ENCODE measurements at places on chromosomes 3 and 15.

- DNase-seq: no peak
Measured at GRCh38 chr15:68614286-68615035, 35.7 kb downstream of the CORO2B start.

GRCh38 chr3:69986419-69986818, 13.1 kb upstream of the SAMMSON start:
- DNase-seq: no peak

DNA sequence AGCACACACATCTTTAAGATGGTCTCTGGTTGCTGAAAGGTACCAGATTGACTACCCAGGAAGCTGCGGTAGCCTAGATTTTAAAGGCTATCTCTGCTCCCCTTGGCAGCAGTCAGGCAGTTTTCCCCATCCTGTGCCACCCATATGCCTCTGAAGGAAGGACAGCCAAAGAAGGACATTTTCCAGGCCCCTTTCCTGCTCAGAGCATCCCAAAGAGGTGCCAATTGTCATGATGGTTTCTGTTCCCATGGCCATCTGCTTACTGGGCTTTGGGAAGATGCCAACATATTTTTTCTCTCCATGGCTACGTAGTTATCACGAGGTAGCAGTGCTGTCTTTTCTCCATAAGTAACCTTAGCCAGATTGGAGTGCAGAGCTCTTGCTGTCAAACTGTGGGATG, 39.7 kb downstream of the UNC13C start:
- no peak for DNase-seq

- DNase-seq: peak; percentile 61
Measured at GRCh38 chr3:32334675-32335074, 57.0 kb upstream of the CMTM7 start.

DNA sequence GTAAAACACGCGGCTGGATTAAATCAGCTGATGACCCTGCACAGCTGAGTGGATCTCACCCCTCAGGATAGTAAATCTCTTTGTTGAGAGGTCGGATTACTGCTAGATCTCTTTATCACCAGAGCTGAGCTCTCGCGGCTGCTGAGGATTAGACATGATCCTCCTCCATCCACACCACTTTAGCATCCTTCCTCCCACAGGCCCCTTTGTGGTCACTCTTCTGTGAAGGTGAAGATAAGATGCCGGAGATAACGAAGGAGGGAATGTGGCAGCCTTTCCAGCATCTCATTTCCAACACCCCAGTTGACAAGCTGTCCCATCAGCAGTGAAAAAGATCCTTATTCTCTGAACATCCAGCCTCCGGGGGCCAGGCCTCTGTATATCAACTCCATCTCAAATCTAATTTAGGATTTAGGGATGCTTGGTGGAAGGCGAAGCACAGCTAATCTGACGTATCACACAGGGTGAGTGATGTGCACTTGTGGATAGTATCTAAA, 47.5 kb upstream of the SELENOK start:
- DNase-seq: no peak

GRCh38 chr3:152309031-152309430, 40.3 kb downstream of the MBNL1 start:
- no peak for DNase-seq

GRCh38 chr3:2784627-2785026, 325.5 kb downstream of the IL5RA start:
- DNase-seq: no peak

DNA sequence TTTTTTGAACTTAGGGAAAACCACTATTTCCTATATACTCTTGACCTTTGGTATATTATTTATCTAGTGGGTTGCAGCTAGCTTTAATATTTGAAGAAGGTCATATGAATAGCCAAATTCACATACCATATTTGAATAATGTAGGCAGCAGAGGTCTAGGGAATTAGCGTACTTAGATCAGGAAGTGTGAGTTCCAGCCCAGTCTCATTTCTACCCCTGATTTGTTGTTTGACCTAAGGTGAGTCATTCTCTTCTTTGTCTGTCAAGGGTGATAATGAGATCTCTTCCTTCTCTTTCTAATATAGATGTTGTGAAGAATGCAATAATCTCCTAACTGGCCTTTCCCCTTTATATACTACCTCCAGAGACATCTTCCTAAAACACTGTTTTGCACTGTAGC, 36.6 kb upstream of the ZPLD1 start:
- no peak for DNase-seq

DNA sequence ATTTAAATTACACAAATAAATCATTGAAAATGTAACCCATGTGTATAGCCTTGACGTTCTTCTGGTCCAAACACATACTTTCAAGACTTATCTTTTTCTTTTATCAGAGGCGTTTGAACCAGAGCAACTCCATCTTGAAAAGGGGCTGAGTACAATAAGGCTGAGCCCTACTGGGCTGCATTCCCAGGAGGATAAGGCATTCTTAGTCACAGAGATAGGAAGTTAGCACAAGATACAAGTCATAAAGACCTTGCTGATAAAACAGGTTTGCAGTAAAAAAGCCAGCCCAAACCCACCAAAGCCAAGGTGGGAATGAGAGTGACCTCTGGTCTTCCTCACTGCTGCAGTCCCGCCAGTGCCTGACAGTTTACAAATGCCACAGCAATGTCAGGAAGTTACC, 101.0 kb upstream of the IGSF10 start:
- no peak for DNase-seq

DNA sequence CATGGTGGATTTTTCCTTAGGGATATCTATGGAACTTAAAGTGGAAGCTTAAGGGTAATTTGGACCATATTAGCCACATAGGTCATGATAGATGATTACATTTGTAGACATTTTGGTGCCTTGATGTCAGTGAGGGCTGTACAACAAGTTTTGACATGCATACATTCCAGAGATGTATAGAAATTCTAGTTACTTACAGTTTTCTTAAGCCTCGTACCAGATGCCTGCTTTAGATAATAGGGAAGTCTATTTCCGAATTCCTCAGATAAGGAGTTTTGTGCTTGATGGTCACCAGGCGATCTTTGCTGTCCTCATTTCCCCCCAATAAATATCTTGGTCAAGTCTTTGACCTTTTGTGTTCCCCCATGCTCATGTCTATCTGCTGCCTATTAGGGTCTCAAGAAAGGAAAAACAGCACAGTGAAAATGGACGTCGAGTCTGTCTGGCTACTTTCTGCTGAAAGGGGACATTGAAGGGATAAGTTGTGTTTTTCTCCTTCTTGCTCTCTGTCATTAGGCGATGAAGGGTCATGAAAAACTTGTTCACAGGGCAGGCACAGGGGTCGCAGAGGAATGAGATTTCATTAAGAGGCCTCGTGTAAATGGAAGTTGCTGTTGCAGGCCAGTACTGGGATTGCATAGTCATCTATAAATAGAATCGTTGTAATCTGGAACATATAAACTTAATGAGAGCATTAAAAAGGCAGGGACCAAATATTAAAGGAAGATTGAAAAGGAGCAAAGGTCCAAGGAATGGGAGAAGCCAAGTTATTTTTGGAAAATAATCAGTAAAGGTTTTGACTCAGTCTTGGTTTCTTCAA, 20.0 kb upstream of the SENP7 start:
- no peak for DNase-seq

GRCh38 chr15:94412979-94413746, 181.8 kb downstream of the MCTP2 start:
- DNase-seq: peak; percentile 1

GRCh38 chr3:140706360-140706759, 28.5 kb downstream of the TRIM42 start:
- DNase-seq: no peak

- no peak for DNase-seq
Measured at GRCh38 chr3:29649815-29650547, 369.1 kb downstream of the RBMS3 start.

GRCh38 chr15:43086551-43086950, 19.3 kb downstream of the UBR1 start:
- no peak for DNase-seq

DNA sequence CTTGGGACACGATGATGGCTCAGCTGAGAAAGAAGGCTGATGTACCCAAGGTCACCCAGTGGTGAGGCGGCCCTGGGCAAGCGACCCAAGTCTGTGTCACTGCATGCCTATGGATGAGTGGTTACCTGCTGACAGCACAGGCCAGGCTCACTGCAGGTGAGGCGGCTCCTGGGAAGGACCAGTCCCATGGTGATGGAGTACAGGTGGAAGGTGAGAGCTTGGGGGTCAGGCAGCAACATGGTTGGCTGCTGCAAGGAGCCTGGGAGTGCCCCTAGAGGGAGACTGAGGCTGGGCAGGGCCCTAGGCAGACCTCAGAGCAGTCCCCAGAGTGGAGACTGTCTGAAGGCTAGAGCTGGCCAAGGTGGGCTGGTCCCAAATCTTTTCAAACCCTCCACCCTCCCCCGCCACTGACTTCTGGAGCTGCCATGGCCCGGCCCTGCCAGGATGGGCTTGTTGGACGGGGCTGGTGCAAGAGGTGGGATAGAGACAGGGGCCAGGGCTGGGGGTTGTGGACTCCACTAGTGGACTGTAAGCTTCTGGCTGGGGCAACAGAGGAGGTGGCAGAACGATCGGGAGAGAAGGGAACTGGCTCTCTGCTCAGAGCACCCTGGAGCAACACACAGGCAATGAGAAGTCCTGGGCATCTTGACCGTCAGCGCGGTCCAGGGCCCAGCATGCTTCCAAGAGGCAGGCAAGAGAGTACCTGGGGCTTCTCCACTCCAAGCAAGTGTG, 72.5 kb upstream of the SLC6A11 start:
- no peak for DNase-seq

GRCh38 chr3:197599089-197599765, 43.5 kb upstream of the BDH1 start:
- DNase-seq: peak; percentile 85

GRCh38 chr15:41072013-41072412, 44.1 kb downstream of the INO80 start:
- DNase-seq: no peak

DNA sequence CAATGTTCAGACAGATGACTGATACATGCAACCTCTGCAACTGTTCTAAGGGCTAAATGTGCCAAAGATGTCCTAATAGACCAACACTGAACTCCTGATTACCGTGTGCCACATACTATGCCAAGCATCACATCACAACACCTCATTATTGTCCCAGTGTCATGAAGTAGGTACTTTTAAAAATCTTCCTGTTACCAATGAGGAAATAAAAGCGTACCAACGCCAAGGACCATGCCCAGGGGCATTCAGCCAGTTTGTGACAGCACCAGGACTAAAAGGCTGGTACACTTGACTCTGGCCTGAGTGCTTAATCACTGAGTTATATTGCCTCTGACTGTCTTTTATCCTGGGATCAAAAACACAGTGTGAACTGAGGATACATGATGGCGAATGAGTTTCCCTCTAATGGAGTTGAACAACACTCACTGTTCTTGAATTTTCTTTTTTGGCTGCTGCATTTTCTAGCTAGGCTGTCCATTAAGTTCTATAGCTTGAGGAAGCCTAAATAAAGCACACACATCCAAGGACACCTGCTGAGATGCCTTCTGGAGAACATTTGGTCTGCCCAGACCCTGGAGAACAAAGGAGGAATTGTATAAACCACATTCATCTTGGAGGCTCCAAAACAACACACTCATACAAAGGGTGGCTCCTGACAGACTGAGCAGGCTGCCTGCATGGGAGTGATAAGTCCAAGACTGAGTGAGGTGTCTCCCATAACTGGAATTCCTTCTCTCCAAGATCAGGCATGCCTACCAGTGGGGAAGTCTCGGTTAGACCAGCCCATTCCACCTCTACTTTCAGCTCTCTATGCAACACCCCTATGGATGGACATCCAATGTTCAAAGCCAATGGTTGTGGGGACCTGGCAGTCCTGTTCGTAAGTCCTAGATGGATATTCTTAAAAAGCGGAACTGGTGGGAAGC, 126.7 kb upstream of the PRICKLE2 start:
- no peak for DNase-seq

DNA sequence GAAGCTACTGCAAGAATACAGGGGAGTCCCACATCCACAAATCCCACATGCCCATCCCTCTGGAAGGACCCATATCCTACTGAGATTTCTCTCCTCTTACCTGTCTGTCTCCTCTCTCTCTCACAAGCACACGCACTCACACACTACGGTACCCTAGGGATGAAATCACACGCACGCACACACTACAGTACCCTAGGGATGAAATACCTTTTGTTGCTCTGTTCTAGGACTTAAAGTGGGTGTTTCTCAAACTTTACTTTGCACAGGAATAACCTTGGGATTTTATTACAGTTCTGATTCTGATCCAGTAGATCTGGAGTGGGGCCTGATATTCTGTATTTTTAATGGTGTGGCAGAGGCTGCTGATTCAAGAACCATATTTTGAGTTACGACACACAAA, 622.2 kb upstream of the ZNF385D start:
- no peak for DNase-seq

- DNase-seq: no peak
Measured at GRCh38 chr3:197501496-197501878, 54.3 kb downstream of the BDH1 start.

- DNase-seq: no peak
Measured at GRCh38 chr15:56351957-56352506, 13.2 kb upstream of the TEX9 start.

- DNase-seq: no peak
Measured at GRCh38 chr3:85304360-85304964, 345.7 kb downstream of the CADM2 start.

GRCh38 chr3:58737644-58738043, 71.1 kb upstream of the FAM3D start:
- DNase-seq: no peak

DNA sequence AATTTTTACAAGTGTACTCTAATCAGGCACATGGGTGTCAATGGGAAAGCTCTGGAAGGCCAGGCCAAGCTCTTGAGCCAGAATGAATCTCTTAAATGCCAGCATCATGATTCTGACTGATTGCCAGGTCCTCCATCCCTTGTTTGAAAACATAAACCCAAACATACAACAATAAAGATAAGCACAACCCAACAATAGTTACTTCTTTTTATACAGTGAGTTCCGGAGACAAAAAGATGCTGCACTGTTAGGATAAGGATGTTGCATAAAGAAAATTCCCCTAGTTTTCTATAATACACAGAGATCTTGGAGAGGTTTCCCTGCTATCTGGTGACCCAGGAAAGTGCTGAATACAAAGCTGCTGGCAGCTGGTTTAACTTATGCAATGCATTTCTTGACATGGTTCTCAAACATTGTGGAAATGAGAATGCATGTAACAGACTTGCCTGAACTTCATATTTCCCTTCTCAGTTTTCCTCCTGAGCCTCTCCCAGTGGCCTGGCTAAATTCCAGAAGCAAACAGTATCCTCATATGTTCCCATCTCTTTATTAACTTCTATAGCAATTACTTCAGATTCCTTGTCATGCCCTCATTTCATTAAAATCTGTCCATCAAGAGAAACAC, 180.1 kb upstream of the PRICKLE2 start:
- no peak for DNase-seq

- DNase-seq: no peak
Measured at GRCh38 chr3:126358038-126358815, 1.0 kb upstream of the KLF15 start.

DNA sequence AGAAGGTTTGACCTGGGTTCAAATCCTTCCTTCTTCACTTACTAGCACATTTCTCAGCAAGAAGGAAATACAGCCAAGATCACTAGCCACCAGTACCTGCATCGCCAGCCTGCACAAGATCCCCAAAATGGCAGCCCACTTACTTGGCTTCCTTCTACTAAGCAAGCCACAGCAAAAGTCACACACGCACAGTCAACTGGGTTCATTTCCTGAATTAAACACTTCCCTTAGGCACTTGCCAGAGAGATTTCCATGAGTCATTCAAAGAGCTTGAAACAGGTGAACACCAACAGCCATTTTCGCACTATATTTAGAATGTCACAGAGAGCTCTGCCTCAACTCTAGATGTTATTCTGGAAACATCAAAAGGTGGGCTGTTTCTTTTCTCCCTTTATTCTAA, 42.6 kb downstream of the MGLL start:
- no peak for DNase-seq

GRCh38 chr3:187919544-187919943, 174.3 kb upstream of the BCL6 start:
- peak; percentile 22 for DNase-seq

GRCh38 chr3:39184081-39184967, 8.1 kb downstream of the XIRP1 start:
- no peak for DNase-seq

Data from CD4-positive, alpha-beta T cell treated with Interleukin-12 subunit alpha and Interleukin-12 subunit beta, for 1 hour (primary cell).